Vagina (tissue), 2 donors: ENCODE measurements at places on chromosomes 16 and 17.

GRCh38 chr16:79329967-79330366 lies 270.6 kb downstream of the MAF start:
- no peak for DNase-seq

DNA sequence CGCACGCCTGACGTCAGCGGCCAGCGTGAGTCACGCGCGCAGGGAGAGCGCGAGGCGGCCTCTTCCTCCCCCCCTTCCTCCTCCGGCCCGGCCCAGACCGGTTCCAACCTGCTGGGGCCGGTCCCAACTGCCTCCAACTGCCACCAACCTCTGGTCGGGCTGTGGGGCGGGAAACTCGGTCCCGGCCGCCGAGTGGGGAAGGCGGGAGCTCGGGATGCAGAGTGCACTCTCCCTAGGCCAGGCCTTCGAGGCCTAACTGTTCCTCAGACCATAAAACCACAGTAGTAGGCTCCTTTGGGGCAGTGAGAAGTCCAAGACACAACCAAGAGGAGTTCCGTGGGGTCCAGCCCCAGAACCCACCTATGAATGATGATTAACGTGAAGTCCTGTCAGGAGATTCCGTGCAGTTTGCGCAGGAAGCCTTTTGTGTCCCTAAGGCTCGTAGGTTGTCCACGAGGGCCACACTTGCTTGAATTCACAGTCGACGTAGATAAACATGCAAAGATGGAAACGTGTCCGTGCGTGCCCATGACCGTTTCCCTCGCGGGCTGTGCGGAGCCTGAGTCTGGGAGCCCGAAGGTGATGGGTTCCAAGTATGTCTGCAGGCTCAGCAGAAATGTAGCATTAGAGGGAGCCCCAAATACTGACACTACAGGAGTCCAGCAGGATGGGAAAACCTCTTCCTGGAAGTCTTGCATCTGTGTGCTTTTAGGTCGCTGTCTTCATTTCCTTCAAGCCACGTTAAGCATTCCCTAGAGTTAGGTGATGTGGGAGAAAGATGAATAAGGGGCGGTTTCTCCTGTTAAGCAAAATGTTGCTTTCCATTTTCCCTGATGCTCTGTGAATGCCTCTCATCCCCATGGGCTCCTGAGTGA lies 647 bp downstream of the UNK start:
- peak; percentile 95 for DNase-seq

DNA sequence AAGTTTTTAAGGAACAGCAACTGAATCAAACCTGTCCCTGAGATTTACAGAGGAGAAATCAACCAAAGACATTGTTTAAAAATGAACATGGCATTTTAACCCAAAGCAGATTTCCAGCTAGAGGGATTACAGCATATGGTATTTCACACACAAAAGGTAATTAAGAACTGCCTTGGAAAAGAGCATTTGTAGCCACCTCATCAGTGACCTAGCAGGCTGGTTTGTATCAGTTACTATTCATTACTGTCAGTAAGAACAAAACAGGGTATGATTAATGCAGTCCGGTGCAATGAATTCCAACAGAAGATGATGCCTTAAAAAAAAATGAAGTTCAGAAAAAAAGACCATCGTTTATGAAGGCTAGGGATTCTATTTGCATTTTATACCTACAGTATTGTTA lies 219.9 kb downstream of the CHD9NB start:
- no peak for DNase-seq

DNA sequence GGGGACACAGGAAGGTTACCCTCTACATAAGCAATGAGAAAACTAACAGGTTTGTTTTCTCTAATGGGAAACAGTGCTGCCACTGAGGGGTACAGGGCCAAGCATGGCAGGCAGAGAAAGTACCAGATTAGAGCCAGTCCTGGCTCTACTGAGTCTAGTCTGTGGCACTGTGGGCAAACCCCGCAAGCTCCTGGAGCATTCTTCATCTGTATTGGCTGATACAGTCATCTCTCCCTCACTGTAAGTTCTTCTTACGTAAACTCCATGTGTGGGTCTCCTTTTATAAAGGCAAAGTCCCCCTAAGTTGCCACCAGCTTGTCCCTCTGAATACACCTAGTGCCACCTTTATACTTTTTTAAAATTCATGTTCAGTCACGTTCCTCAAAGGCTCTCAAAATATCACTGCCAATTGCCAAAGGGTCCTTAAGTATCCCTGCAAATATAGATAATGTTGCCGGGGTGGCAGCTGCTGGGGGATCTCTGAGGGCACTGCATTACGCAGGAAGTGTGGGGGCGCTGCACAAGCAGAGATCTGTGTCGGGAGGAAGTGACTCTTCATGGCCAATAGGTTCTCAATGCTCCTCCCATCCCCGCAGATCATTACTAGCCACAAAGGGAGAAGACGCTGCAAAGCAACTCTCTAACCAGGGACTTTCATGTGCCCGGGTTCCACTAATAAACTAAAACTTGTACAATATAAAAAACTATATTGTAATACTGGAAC lies 18.8 kb downstream of the XPO6 start:
- no peak for DNase-seq

DNA sequence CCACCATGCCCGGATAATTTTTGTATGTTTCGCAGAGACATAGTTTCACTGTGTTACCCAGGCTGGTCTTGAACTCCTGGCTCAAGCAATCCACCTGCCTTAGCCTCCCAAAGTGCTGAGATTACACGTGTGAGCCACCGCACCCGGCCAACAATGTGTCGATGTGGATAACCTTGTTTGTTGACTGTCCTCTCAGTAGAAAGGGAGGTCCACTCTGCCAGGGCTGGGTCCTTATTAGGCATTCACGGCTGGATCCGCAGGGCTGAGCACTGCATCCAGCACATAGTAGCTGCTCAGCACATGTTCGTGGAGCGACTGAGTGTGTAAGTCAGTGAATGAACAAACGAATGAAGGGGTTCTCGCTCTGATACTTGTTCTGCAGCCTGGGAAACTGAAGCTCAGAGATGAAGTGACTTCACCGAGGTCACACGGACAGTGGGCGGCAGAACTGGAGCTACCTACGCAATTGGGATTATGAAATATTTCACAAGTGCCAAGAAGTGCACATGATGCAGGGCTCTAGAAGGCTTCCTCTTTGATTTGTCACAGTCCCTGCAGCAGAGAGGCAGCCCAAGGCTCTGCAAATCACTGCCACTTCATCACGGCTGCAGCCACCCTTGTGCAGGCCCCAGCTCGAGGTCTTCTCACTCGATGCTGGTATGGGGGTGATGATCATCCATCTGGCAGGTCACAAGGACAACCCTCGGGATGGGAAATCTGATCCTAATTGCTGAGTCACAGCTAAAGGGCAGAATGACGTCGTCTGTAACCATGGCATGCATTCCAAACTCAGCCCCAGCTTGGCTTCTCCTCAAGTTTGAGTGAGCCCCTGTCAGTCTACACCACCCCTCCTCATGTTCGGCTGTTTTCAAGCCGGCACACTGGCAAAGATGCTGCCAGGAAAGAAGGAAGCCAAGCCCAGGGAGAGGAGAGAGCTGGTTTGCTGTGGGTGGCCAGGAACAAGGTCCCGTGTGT lies 28.0 kb upstream of the SNN start:
- DNase-seq, result peak; percentile 99

- no peak for DNase-seq
These were observed 10.2 kb upstream of the HOXB9 start for GRCh38 chr17:48636177-48637018.
